ENCODE measurements at places on chromosomes 3 and 15.

DNA sequence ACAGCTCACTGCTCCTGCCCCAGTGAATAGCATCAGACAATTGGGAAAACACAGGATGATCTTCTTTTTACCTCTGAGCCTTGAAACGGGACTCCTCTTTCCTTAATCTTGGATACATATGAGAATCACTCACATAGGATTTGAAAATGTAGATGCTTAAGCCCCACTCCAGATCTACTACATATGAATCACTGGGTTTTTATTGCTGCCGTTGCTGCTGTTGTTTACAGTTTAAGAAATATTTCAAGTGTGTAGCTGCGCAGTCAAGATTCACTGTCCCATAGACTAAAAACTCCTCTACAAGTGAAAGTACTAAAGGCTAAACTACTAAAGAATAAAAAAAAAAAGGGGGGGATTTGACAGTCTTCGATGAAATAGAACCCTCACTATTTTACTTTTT is 765.9 kb downstream of the NTRK3 start:
- DNase-seq, result no peak

- no peak for DNase-seq
These were observed 116.5 kb downstream of the LPP start for GRCh38 chr3:188270423-188270972.

GRCh38 chr3:162015856-162016255 is 519.2 kb downstream of the OTOL1 start:
- no peak for DNase-seq

- DNase-seq, result no peak
These were observed 18.9 kb upstream of the ACAP2 start for GRCh38 chr3:195461594-195462307.

- DNase-seq, result no peak
These were observed 38.4 kb downstream of the CCNL1 start for GRCh38 chr3:157121522-157121921.
